ENCODE measurements at places on chromosomes 6 and 20.

GRCh38 chr6:13711324-13711732 is 307 bp downstream of the RANBP9 start:
- no peak for DNase-seq

DNA sequence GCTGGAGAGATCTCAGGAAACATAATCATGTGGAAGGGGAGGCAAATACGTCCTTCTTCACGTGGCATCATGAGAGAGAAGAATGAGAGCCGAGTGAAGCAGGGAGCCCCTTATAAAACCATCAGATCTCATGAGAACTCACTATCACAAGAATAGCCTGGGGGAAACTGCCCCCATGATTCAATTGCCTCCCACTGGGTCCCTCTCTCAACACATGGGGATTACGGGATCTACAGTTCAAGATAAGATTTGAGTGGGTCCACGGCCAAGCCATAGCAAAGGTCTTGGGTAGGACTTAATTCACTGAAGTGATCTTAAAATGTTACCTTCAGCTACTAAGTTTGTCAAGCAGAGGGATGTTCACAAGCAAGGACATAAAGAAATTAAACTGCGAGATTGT is 162.2 kb downstream of the ADGRG6 start:
- DNase-seq, result no peak

GRCh38 chr6:169026175-169026574 is 227.5 kb downstream of the THBS2 start:
- no peak for DNase-seq

DNA sequence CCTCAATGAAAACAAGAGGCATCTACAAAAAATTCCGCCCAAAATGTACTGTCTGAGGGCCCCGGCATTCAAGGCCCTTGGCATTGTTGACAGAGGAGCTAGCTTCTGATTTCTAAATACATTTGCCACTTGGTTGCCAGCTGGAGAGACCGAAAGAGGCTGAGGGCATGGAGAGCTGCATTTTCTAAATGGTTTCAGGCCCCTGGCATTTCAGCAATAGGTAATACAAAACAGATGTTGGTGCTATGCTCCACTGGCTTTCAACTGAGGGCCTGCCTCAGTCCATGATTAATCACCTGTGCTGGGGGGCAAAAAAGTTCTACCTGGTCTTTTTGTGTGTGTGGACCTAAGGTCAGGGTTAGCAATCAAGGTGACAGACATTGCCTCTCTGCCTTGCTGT is 79.5 kb upstream of the ISM1 start:
- DNase-seq, result no peak

GRCh38 chr6:136521427-136521826 is 28.8 kb downstream of the MAP7 start:
- DNase-seq, result no peak

- DNase-seq, result no peak
Observed at GRCh38 chr20:59667131-59667530, 62.8 kb downstream of the PHACTR3 start.

GRCh38 chr20:43923917-43924316 is 9.3 kb downstream of the TOX2 start:
- DNase-seq, result no peak

DNA sequence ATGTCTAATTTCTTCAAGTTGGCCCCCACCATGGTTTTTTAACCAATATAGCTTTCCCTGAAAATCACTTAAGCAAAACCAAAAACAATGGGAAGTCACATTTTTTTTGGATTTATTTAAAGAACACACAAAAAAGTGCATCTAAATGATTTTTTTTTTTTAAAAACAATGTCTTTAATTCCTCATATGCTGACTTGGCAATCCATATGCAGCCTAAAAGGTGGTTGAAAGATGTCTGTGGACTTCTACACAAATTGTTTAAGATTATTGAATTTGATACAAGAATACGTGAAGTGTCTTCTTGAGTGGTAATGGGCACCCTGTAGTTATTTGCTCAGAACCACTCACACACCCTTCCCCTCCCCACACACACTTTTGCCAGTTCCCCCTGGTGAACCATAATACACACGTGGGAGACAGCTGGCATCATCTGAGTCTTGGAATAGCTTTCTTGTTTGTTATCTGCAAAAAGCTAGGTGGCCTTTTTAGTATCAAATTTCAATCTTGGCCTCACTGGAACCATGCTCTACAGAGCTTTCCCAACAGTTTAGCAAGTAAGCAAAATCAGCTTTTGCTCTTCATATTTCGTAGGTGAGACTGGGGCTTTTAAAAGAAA is 60.9 kb upstream of the TULP1 start:
- no peak for DNase-seq

GRCh38 chr6:114195631-114196403 is 147.0 kb downstream of the HS3ST5 start:
- DNase-seq, result no peak
